A549 treated with AZD2906 at 1 μM for 4 hours (cell line): ENCODE measurements at places on chromosomes 1 and 21. TPM values are rescaled to one million over a fixed set of nuclear protein-coding genes. Genes with fewer than 3 reads are reported as not detected.

TRIM46 gene
- 2.0 to 3.1 TPM (median 2.9 TPM) in 5 replicates for total RNA-seq

FAM229A gene
- 1.8 to 3.6 TPM (median 3.3 TPM) in 5 replicates for total RNA-seq

AQP10 gene
- total RNA-seq, result not detected in 5 replicates

BNIPL gene
- total RNA-seq, result 0.04 to 0.16 TPM (median 0.15 TPM) in 5 replicates

GJA8 gene
- total RNA-seq, result not detected in 5 replicates

FBLIM1 gene
- 19.2 to 31.4 TPM (median 27.5 TPM) in 5 replicates for total RNA-seq

SH2D1B gene
- 0.10 to 0.20 TPM (median 0.10 TPM) in 5 replicates for total RNA-seq

EYA3 gene
- 4.8 to 6.3 TPM (median 5.9 TPM) in 5 replicates for total RNA-seq

KMO gene
- 0.51 to 1.2 TPM (median 0.98 TPM) in 5 replicates for total RNA-seq

ALDH9A1 gene
- total RNA-seq, result 38.0 to 42.6 TPM (median 39.7 TPM) in 5 replicates

TRIM62 gene
- 1.7 to 2.3 TPM (median 2.1 TPM) in 5 replicates for total RNA-seq

NEXN gene
- 5.6 to 11.2 TPM (median 6.7 TPM) in 5 replicates for total RNA-seq

MUL1 gene
- 44.3 to 48.7 TPM (median 46.7 TPM) in 5 replicates for total RNA-seq

DMRTA2 gene
- 0.09 to 0.13 TPM (median 0.10 TPM) in 5 replicates for total RNA-seq

GJC2 gene
- 0.34 to 0.54 TPM (median 0.46 TPM) in 5 replicates for total RNA-seq

OR6N1 gene
- total RNA-seq, result not detected in 5 replicates

ASH1L gene
- 8.5 to 11.5 TPM (median 9.8 TPM) in 5 replicates for total RNA-seq

MATN1 gene
- total RNA-seq, result 0.02 to 0.14 TPM (median 0.10 TPM) in 4 of 5 replicates, not detected in the other

SLC9C2 gene
- not detected in 5 replicates for total RNA-seq
